ENCODE measurements at places on chromosomes 5 and 9.

DNA sequence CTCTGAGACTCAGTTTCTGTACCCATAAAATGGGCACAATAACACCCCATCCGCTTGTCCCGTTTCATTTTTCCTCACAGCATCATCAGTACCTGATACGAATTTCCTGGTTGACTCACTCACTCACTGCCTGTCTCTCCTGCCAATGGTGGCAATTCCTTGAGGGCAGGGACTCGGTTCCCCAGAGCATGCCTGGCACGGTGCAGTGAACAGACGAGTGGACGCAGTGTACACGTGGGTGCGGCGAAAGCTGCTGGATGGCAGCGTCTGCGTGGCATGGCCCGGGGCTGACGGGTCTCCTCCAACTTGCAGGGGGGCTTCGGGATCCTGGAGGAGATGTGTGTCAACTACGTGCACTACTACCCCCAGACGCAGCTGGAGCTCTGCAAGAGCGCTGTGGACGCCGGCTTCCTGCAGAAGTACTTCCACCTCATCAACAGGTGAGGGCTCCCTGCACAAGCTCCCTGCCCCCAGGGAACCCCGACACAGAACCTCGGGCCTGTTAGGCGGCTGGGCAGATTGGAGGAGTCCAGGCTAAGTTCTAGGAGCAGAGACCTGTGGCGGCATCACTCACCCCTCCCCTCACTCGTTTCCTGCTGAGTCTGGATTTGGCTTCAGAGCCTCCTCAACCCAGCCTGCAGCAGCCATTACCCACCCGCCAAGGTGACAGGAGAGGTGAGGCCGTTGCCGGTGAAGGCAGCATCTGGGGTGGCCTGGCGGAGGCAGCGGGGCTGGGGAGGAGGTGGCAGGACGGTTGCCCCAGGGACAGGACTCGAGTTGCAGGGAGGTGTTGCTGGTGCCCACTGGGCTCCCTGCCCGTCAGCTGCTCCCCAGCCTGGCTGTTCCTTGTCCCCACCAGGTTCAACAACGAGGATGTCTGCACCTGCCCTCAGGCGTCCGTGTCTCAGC, 20.3 kb downstream of the DBH start:
- DNase-seq, result no peak

DNA sequence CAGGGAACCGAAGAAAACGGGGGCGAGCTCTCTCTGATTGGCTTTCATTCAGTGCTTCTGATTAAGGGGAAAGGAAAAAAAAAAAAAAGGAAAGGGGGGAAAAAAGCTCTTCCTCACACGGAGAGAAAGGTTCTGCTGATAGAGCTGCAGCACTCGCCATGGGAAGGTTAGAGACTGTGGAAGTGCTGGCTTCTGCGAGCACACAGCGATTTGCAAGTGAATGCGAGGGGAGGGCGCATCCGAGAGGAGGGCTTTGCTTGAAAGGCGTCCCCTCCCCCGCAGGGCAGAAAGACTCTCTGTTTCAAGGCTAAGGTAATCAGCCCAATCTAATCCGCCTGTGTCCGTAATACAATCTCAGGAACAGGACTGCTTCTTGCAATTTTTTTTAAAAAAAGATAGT, at the start of gene CDH10:
Gene CDH10, minus strand, starts transcription at position 218 of the 400 bp plus-strand sequence. CDS start 51,488 bp downstream, outside the sequence.
- DNase-seq, result no peak

- no peak for DNase-seq
These were observed 75.0 kb upstream of the TNC start for GRCh38 chr9:115192835-115193525.

DNA sequence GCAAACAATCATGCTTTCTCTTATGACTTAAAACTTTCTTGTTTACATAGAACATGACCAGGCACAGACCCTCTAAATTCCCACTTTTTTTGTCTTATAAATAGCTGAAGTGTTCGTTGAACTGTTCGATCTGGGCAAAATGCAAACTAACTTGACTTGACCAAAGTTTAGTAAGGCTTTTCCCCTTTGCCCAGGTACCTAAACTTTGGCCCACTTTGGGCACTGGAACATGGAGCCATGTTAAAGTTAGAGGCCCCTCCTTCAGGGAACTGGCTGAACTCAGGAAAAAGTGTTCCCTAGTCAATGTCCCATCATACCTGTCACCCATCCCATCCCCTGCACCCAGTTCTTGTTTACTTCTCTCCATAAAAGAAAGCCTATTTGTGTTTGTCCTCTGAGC, 9.4 kb upstream of the AMACR start:
- DNase-seq, result no peak

DNA sequence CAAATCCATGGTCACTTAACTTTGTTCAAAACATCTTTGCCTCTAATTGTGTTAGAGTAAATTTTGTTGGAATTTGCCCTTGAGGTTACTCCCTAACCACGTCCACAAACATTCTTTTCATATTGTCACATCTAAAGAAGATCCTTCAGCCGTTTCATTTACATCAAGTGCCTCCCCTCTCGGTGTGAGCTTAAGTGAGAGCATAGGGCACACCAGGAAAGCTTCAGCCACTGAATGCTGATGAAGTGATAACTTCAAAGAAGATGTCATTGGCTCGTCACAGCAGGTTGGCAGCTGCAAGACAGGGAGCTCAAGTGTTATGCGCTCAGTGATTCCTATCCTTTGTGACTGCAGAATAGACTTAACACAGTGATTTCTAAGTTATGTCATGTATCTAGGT, 49.6 kb upstream of the ADAMTS19 start:
- no peak for DNase-seq

DNA sequence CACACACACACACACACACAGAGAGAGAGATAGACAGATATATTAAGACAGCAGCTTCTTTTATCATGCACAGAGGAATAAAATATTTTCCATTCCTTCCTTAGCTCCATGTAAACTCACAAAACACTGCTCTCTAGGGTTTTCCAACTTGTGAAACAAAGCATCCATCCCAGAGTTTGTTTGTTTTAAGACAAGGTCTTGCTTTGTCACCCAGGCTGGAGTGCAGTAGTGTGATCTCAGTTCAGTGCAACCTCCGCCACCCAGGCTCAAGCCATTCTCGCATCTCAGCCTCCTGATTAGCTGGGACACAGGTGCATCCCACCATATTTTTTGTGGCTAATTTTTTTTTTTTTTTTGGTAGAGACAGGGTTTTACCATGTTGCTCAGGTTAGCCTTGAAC, 298.7 kb downstream of the FBXL17 start:
- no peak for DNase-seq

- no peak for DNase-seq
These were observed 269.6 kb downstream of the ELAVL2 start for GRCh38 chr9:23556459-23556858.

DNA sequence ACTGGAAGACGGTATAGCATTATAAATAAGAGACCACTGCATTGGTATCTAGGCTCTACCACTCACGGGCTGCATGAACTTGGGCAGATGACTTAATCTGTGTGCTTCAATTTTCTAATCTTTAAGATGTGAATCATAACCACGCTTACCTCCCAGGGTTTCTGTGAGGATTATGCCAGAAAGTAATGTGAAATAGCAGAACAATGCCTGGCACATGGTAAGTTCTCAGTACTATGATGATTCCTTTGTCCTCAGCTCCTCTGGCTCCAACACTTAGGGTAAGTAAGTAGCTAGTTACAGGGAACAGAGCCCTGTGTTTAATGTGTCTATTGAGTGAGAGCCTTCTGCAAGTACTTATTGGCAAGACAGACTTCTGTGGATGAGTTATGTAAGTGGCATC, 31.1 kb downstream of the POU4F3 start:
- DNase-seq, result no peak

DNA sequence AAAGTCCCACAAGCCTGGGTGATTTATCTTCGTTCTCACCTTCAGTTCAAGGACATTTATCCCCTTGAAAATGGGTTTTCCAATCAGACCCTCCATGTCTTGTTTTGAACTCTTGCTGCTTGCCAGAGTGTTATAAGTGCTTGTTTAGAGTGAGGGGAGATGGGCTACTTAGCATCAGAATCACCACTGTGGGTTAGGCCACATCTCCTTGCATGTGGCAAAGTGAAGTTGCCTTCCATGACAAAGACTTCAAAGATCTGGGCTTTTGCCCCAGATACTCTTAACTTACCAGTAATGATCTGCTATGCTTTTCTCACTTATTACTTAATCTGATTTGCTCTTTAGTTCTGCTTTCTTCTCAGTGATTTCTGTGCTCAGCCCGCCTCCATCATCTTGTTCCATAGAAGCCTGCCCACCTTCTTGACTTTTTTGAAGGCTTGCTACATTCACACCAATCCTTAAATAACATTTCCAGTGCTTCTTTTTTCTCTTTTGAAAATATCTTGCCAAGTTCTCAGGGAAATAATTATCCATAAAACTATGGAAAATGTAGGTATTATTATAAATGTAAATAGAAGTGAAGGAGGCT, 39.0 kb downstream of the GPR21 start:
- DNase-seq, result no peak

- no peak for DNase-seq
These were observed 9.1 kb downstream of the EGFL7 start for GRCh38 chr9:136671646-136672430.

- no peak for DNase-seq
These were observed 69.9 kb downstream of the PLPPR1 start for GRCh38 chr9:101098392-101098791.

DNA sequence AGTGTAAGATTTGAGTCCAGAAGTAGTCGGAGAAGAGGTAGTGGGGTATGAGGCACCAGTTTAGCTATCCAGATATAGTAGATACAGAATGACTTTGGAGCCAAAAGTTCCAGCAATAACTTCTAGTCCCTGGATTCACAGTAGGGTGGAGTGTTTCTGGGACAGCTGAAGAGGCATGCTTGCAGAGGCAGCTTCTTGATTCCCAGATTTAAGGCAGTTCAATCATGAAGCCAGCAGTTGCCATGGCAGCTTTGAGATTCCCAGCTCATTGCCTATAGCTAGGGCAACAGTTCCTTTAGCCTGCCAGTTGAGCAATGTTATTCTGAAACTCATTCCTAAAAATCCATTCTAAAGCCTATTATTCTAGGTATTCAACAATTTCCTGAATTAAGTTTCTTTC, 79.2 kb downstream of the LIX1 start:
- no peak for DNase-seq

- DNase-seq, result peak; percentile 43
These were observed 16.8 kb downstream of the NIPAL4 start for GRCh38 chr5:157476702-157477408.

DNA sequence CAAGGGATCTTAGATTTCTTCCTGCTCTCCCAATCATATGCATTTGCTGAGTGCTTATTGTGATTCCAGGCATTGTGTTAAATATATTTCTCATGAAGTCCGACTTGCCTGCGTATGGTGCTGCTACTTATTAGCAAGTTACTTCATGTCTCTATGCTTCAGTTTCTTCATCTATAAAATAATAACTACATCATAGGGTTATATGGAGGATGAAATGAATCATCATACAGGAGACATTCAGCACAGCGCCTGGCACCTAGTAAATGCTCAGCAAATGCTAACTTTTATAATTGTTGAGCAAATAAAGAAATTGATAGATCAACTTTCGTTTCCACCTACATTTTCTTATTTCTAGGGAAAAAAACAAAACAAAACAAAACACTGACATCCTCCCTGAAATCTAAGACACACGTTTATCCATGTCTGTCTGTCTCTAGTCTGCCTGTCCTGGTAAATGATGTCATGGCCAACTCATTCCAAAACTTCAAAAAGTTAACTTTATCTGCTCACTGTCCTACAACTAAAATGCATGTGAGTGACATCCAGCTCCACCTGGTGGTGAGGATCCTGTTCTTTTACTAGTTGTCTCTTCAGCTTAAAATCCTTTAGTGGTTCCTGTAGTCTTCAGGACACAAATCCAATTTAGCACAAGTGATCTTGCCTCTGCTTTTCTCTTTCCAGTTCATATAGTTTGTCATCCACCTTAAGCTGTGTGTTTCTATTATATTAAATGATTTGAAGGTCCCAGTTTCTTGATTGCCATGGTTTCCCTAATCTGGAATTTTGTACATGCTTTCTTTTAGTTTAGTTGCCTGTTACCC, 27.7 kb downstream of the PPP3R2 start:
- DNase-seq, result no peak

GRCh38 chr5:159681661-159682060, 234.6 kb upstream of the ADRA1B start:
- DNase-seq, result no peak

DNA sequence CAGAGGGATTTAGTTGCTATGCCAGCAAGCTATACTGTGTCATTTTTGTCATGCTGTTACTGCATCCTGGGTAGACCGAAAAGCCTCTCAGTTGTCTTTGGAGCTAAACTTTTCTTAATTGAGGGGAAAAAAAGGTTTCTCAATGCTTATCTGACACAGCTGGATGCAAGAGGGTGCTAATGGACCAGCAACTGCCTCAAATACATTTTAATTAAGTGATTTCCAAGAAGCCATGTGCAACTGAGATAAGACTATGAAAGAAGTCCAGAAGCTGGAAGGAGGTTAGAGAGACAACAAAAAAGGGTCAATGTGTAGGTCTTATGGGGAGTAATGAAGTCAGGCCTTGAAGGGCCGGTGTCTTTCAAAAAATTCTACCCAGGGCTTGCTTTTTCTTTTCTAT, 465.7 kb upstream of the DMAC1 start:
- DNase-seq, result no peak

- DNase-seq, result no peak
These were observed 192.9 kb downstream of the SLF1 start for GRCh38 chr5:94811331-94811730.

DNA sequence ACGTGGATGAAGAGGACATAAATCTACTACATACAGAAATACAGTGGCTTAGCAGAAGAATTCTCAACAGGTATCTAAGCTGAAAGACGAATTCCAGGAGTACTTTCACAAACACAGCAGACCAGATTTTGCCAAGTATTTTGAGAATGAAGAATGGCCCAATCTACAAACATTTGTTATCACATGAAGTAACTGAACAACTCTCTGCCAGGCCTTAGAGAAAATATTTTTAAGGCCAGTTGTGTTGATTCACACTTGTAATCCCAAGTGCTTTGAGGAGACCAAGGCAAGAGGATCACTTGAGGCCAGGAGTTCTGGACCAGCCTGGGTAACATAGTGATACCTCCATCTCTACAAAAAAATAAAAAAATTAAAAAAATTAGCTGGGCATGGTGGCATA, 14.3 kb downstream of the AGTPBP1 start:
- DNase-seq, result no peak

DNA sequence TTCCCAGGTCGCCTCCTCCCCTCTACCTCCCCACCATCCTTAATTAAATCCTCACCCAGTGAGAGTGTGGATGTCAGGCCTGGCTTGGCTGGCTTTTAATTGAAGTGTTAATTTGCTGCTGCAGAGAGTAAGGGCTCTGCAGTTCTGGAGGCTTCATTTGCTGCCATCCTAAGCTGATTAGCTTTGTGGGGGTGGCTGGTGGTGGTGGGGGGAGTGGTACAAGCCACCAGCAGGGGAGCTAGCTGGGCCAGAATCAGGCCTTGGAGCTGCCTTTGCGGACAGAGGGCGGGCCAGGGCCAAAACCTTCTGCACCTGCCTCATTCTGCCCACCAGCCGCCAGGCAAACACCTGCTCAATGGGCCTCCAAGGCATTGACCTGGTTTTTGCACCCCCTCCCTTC, 26.8 kb upstream of the TIFAB start:
- DNase-seq, result no peak
